Stimulated activated CD4-positive, alpha-beta T cell treated with anti-CD3 and anti-CD28 coated beads, TNF-alpha, amount 100 ng/mL, for 1 hour (primary cell): ENCODE measurements at places on chromosomes 2 and 18.

DNA sequence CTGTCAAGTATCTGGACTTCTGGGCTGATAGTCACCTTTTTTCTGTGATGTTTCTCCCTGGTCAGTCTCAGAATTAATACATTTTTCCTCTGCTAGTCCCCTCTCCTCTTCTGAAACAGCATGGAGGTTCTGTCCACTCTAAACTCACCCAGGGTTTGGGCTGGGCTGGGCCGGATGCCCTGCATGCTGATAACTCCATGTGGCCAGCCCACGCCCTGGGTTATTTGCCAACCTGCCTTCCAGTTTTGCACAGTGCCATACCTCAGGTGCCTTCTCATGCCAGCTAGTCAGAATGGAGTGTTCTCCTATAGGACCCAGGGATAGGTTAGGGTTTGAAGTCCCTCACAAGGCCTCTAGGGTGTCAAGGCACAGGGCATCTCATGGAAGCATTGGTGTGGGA lies 32.2 kb downstream of the MEX3C start:
- no peak for DNase-seq

DNA sequence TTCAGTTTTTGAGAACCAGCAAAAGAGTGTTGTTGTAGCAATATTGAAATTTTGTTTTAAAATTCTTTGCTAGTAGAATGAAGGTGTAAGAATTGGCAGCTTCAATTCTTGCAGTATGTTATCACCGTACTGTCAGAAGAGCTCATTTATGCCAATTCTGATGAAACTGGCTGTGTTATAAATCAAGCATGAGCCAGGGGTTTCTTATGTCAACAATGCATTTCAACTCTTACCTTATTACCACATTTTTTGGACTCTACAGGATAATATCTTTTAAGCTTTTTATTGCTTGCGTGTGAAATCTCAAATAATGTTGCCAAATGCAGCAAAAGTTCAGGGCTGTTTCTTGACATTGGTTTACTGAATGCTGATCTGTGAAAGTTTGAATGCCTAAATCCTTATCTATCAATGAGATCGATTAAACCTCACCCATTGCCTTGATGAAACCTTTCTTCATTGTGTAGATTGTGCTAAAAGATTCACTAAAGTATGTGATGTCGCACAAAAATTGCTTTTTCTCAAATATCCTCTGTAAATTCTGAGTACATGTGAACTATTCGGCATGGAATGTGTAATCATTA lies 1389.3 kb upstream of the ZEB2 start:
- DNase-seq: no peak

DNA sequence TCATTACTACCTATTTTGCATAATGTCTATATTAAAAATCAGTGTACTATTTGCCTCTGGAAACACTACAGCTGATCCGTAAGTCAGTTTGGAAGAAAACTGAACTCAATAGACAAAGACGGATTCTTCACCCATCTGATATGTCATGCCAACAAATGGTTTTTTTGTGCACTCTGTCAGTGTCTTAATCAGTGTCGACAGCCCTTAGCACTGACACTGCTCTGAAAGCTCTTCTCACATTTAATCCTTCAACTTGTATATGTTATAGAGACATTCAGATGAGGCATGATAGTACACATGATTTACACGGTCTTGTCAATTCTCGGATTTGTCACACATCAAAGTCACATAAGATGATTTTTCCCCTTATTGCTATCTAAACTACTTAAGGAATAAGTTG lies 347.5 kb upstream of the GALNT5 start:
- no peak for DNase-seq

DNA sequence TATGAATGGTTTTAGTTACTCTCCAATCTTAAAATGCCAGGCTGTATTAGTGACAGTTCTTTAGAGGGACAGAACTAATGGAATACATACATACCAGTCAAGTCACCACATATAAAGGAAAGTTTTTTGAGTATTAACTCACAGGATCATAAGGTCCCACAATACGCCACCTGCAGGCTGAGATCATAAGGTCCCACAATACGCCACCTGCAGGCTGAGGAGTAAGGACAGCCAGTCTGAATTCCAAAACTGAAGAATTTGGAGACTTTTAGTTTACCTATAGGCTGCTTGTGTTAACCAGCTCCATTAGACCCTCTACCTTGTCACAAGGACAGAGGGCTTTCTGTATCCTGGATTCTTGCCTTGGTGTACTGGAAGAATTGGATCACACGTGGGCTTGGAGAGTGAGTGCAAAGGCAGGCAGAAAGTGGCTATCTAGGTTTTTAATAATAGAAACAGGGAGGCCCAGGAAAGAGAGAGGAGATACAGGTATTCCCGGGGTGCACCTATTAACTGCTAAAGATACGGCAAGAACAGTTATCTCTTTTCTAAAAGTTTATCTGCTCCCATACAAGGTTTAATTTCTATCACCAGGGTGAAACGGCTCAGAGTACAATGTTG lies 234.9 kb upstream of the CYRIA start:
- DNase-seq: no peak

DNA sequence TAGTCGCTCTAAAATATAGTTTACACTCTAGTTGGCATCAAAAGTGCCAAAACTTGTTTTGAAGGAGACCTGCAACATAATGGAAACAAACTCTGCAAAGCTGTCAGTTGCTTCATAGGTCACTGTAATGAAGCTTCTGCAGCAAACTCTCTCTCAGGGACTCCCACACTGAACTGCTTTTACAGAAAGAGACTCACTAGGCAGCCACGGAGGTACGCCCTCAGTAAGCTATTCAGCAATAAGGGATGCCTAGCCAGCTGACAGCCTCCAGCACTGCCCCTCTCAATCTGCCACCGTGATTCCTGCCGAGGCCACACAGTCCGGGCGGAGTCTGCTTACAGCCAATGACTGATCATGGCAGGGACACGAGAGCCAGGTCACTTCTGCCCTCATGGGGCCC lies 51.1 kb downstream of the COLEC12 start:
- no peak for DNase-seq

DNA sequence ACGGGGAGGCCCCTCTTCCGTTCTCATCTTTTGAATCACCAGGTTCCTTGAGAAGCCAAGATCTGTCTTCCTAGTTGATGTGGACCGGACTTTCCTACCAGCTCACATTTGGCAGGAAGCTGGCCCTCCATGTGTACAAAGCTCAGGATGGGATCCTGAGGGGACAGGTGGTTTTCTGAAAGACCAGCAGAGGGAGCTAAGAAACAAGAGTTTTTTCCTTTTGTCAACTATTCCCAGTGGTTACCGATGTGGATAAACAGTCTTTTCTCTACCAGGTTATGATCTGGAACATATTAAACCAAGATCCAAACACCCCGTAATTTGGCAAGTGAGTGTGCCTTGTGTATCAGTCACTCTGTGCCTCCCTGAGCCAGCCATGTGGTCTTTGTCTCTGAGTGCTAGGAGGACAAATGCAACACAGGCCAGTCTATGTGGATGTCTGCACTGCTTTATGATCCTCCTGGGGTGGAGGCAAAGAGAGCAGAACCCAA lies 25.1 kb upstream of the ARHGAP25 start:
- DNase-seq: no peak

DNA sequence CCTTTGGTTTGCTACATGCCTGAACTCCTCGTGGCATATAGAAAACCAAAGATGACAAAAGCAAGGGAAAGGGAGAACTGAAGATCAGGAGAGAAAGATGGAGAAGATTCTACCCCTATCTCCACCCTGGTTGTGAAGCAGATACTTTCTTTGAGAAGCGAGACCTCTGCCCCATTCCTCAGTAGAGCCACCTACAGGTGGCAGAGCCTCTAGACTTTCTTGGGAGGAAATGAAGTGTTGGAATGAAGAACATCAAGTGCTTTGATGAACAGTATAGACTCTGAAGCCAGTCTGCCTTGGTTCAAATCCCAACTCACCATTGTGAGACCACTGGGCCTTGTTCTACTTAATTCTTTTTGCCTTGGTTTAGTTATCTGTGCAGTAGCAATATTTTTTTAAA lies 348.8 kb upstream of the ETAA1 start:
- DNase-seq: no peak

DNA sequence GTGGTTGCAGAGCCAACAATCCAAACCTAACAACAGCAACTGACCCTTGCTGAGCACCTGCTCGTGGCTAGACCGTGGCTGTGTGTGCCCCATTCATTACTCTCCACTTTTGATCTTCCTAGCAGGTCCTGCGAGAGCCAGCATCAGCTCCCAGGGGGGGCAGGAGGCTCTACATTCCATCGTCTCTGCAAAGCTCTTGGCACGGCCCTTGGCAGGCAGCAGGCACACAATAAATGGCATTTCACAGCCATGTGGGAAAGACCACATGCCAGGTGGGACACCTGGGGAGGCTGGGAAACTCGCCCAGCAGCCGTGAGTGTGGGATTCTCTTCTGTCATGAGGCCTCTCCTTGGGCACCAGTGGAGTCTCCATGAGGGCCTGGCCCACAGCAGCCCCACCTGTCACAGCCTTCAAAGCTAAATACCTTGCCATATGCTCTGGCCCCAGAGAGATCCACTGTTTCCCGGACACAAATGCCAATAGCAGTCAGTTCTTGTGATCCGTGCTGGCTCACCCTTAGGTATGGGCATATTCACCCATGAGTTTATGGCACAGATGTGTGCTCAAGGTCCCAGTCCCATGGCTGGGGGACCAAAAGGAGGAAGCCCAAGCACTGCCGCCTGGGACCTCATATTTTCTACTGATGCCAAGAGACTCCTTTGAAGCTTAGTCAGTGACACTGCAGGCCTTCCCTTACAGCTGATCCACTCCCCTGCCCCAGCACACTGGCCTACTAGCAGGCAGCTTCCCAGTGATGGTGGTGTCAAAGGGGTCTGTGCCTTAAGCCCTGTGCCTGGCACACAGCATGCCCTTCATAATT lies 6.8 kb upstream of the TEX51 start:
- DNase-seq: no peak

GRCh38 chr18:12287684-12288402 lies 20.2 kb upstream of the TUBB6 start:
- DNase-seq: no peak

DNA sequence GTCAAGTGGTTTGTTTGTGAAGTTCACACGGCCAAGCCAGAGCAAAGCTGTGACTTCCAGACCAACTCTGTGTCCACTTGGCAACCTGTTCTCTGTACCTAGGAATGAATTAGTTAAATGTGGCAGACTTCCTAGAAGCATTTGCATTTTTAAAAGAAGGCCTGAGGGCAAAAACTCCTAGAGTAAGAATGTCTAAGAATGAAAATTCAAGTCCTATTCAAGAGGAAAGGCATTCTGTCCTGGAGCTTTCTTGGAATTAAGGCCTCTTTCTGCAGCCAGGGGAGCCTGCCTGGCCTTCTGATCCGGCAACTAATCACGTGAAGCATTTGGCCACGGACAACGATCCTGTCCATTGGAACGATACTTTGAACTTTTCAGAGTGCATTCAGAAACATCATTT lies 155.0 kb downstream of the SETBP1 start:
- no peak for DNase-seq

GRCh38 chr18:46471809-46472498 lies 185.1 kb downstream of the LOXHD1 start:
- no peak for DNase-seq

GRCh38 chr2:34848691-34849090 lies 1249.6 kb upstream of the FAM98A start:
- DNase-seq: no peak

DNA sequence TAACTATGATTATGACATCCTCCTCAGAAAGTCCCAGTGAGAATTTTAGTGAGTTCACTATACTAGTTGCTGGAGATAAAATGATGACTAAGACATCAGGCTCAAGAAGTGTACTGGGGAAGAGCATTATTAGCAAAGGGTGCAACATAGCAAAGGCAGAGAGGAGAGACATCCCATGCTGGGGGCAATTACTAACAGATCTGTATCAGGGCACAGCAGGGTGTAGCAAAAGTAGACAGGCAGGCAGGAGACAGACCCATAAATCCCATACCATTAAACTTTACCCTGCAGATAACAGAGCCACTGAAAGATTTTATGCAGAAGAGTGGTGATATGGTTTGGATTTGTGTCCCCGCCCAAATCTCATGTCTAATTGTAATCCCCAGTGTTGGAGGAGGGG lies 161.7 kb downstream of the SP3 start:
- DNase-seq: no peak

- no peak for DNase-seq
Observed at GRCh38 chr18:69774831-69775230, 172.8 kb downstream of the CD226 start.

GRCh38 chr18:21218862-21219261 lies 23.2 kb upstream of the GREB1L start:
- DNase-seq: no peak

DNA sequence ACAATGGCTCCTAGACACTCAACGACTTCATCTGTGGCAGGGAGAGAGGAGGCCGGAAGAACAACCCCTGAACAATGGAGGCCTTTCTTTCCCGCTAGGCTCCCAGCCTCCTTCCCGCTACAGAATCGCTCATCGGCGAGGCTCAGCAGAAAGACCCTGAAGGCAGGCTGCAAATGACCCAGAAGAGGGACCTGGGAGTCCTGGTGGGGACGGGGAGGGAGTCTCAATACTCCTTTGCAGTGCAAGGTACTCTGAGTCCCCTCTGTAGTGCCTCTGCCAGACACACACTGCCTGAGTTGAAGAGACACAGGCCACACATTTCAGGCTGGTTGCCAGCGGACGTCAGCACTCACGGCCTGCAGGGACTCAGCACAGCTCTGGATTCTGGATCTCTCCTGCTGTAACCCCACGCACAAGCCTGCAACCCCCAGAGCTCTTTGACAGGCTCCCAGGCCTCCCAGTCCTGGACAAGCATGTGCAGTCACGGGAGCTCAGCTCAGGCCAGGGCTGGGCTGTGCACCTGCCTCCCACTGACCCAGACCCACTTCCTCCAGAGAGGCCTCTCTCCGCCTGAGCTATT lies 6.1 kb downstream of the GPR17 start:
- DNase-seq: no peak

DNA sequence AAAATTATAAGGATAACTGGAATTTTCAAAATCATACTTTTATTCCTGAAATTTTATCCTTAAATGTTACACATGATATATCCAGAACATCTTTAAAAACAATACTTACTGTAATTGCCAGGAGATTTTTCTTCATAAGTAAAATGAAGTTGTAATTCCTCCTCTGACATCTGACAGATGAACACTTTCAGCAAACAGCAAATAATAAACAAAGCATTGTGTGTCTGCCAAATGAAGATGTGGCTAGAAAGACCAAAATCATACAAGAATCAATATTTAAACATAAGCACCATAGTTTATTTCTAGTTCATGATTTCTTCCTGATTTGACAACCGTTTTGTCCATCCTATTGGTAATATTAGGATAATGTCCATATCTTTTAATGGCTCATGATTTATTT lies 82.0 kb downstream of the DYM start:
- DNase-seq: no peak

- DNase-seq: no peak
Observed at GRCh38 chr2:29397039-29397438, 281.8 kb downstream of the CLIP4 start.

GRCh38 chr2:225288986-225289385 lies 110.5 kb upstream of the NYAP2 start:
- DNase-seq: no peak

DNA sequence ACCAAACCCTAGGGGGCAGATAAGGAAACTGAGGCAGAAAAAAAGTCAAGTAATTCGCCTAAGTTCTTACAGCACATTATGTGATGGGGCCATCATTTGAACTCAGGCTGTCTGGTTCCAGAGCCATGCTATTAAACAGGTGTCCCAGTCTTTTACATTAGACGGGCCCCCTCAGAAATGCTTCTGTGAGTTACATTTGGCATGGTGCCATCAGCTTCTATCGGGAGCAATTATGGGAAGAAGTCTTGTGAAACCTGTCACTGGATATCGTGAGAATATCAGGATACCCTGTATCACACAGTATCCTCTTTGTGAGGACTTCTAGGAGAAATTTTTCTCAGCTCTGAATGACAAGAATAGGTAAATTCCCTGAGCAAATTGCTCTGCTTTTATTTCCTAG lies 143.7 kb upstream of the NOSTRIN start:
- no peak for DNase-seq
